Calu3 (cell line): ENCODE measurements at places on chromosomes 6 and 20.
A peak's percentile ranks its signal among the peaks of the same experiment; 100 is the strongest.

DNA sequence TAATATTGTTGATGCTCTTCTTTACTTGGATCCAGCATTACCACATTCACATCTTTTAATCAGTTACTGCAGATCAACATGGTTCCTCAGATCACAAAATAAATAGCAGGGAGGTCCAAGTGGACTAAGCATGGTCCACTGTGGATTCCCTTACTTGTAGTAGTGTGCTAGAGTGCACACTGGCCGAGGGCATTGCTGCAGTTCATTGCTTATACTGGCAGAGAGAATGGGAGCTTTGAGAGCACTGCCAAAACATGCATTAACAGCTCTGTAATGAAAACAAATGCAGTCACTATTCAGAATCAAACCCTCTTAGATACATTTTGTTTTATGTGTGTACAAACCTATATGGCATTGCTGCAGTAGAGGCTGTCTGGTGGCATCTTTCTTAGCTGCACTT, 471.5 kb downstream of the CD109 start:
- DNase-seq, result no peak

DNA sequence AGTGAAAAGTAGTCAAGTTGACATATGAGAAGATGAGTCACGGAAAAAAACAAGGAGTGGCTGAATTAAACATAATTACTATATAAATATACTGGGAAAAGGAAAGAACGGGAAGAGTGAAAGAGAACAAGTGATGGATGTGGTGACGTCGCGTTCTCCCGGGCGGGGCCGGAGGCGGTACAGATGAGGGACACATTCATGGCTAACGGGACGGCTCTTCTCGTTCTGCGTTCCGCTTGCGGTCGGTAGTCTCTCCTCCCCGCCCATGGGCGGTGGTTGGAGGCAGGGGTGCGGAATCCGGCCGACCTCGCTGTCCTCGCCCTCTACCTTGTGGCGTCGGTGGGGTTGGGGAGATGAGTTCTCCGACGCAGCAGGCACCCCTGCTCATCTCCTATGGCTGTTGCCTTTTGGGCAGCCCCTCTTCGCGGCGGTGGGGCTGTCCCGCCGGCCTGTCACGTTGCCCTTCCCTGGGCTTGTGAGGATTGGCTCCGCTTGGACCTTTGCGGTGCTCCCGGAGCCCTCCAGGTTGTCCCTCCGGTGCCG, 22.5 kb downstream of the HLA-G start:
- peak; percentile 32 for DNase-seq

DNA sequence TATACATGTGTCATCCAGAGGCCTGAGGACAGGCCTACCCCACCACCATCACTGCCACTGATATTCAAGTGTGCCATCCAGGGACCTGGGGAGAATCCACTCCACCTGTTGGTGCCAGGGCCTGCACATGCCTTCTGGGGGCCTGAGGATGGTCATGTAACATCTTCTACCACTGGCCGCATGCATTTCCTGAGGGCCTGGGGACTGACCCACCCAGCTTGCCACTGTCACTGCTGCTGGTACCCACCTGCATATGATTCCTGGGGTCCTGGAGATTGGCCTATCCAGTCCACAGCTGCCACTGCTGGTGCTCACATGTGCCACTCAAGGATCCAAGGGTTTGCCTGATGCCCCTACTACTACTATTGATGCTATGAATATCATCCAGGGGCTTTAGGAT, 184.3 kb upstream of the SYNCRIP start:
- no peak for DNase-seq

GRCh38 chr6:122718616-122719015, 60.9 kb upstream of the FABP7 start:
- DNase-seq, result no peak

- no peak for DNase-seq
Observed at GRCh38 chr6:160998766-160999165, 7.2 kb downstream of the MAP3K4 start.

GRCh38 chr6:95515975-95516374, 61.4 kb upstream of the MANEA start:
- no peak for DNase-seq

DNA sequence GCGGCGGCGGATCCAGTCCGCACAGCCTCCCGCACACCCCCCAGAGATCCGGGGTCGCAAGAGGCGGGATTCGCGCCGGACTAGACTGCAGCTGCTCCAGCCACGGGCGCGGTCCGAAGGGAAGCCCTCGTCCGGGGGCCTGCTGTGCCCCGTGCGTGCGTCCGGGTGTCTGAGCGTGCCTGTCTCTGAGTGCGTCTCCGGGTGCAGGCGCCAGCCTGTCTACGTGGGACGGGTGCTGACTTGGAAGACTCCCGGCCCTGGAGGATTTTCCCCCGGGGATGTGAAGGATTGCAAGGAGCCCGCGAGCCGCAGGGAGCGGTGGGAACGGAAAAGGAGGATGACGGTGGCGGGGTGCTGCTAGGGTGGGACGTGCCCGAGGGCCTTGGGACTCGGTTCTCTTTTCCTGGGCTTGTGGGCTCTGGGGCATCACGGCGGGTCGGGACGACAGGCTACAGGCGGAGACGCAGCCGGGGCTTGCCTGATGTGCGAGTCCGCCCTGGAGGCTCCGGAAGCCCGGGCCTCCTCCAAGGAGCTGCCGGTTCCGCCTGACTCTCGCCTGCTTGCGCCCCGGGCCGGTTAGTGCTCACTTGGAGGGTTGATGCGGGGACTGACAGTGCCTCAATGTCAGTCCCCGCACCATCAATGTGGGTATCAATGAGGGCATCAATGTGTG, 5.7 kb downstream of the MAFB start:
- DNase-seq, result no peak

- no peak for DNase-seq
Observed at GRCh38 chr20:11119573-11119972, 445.8 kb upstream of the JAG1 start.

DNA sequence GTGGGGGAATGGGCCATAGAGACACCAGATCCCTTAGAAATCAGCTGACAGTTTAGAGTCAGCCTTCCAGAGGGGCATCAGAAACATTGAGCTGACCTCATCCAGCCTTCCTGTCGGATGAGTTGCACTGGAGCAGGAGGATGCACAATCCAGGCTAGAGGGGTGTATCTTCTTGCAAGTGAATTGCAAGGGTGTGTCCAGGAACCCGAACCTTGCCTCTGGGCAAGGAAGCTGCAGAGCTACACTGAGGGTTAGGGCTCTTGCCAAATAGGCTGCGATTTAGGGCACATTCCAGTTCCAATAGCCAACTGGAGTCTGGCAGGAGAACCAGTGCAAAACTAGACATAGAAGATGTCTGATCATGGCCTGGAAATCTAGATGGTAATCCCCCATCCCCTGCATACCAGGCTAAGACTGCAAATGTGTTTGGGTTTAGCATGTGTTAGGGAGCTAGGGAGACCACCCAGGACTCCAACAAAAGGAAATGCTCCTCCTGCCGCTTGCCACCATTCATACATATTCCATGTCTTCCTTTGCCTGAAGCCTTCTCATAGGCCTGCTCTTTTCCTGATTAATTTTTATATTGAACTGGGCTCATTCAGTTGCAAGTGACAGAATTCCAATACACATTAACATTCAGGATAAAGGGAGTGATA, 6.3 kb upstream of the UTRN start:
- DNase-seq, result no peak

DNA sequence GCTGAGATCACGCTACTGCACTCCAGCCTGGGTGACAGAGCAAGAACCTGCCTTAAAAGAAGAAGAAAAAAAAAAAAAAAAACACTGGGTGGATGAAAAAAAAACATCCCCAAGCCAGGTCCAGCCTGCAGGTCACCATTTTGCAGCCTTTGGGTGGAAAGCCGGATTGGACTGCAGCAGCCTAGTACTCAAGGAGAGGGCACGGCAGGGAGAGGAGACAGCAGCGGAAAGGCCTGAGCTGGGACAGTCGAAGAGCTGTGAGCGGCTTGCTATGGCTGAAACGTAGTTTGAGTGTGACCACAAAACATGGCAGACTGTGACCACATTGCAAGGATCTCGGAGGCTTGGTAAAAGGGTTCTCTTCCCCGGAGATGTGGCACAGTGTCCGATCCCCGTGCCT, 173.0 kb downstream of the NFATC2 start:
- no peak for DNase-seq

- DNase-seq, result peak; percentile 98
Observed at GRCh38 chr20:50237349-50237748, 46.7 kb downstream of the CEBPB start.

DNA sequence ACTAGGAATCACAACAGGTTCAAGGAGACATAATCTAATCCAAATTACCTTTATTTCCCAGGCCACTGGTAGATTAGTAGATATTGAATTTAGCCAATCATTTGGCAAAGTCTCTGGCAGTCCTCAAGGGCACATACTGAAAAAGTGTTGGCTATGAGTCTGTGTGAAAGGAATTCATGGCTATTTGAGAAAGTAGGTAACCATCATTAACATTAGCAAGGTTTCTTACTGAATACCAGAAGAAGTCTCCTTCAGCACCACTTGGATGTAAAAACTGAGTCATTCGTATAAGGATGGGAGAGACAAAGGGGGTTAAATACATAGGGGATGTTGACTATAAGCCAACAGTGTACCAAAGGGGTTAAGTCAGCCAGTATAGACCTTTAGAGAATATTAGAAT, 36.7 kb downstream of the AGPAT4 start:
- no peak for DNase-seq
